Stimulated activated CD8-positive, alpha-beta memory T cell treated with anti-CD3 and anti-CD28 coated beads, Interleukin-7, amount 100 ng/mL, for 24 hours (primary cell): ENCODE measurements at places on chromosomes 3 and 15.

DNA sequence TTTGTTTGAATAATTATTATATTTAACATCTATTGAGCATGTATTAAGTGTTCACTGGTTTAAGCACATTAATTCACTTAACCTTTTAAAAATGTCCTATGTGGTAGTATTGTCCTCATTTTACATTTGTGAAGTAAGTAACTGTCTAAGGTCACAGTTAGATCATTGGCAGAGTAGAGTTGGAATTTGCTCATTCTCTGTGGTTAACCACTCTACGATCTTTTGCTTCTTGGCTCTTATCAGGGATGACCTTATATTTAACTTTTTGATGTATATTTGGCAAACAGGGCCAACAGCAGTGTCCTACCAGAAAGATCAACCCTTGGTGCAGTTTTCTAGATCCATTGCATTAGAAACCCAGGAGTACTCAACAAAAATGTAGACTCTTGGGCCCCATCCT lies 34.0 kb downstream of the PXK start:
- DNase-seq, result no peak

- no peak for DNase-seq
These were observed 322.5 kb upstream of the COL8A1 start for GRCh38 chr3:99315896-99316295.

DNA sequence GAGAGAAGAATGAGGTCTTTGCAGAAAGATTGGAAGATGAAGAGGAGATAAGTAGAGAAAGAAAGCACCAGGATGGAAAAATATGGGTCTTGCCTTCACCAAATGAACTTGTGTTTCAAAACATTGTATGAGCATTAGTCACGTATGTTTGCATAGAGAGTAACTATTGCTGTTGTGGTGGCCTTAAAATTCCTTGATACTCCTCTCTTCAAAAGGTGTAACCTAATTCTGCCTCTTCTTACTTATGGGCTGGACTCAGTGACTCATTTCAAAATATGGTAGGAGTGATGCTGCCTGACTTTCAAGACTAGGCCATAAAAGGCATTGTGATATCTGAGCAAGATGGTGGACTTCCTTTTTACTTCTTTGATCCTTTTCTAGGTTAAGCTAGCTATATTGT lies 228.7 kb upstream of the ZNF385D start:
- DNase-seq, result no peak

- no peak for DNase-seq
These were observed 914 bp upstream of the PTH1R start for GRCh38 chr3:46876313-46877300.

- DNase-seq, result no peak
These were observed 1449.0 kb downstream of the OTOL1 start for GRCh38 chr3:162945626-162946025.

GRCh38 chr3:126124896-126125295 lies 41.0 kb upstream of the SLC41A3 start:
- DNase-seq, result no peak

DNA sequence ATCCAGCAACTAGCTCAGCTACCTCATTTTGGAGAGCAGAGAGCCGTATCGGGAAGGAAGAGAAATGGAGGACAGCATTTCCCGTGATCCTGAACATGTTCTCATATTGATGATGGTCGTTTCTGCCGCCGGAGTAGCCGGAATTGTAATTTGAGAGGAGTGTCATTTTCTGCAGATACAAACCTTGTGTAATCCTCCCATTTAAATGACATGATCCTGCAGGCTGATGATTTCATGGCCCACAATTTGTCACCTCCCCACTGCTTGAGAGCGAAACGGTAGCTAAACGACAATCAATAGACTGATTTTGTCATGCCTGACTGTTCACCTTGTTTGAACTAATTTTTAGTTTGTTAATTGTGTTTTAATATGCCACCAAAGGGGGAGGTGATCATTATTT lies 126.5 kb upstream of the CNTN6 start:
- DNase-seq, result no peak

DNA sequence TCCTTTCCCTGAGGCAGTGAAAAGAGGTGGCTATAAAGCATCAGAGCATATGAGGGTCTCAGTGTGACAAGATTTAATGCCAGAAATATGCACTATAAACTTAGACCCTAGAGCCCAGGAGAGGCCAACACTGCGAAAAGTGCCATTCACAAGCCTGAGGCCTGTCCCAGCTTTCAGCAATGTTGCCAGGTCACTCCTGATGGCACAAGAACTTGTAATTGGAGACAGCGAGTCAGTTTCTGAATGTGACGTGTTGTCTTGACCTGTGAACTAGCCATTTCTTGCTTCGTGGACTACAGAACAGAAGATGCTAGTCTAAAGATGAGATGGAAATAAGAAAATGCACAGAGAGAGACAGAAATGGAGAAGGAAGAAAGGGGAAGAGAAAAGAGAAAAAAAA lies 87.9 kb downstream of the WDR72 start:
- DNase-seq, result no peak

GRCh38 chr3:160368804-160369203 lies 30.2 kb downstream of the IFT80 start:
- no peak for DNase-seq

DNA sequence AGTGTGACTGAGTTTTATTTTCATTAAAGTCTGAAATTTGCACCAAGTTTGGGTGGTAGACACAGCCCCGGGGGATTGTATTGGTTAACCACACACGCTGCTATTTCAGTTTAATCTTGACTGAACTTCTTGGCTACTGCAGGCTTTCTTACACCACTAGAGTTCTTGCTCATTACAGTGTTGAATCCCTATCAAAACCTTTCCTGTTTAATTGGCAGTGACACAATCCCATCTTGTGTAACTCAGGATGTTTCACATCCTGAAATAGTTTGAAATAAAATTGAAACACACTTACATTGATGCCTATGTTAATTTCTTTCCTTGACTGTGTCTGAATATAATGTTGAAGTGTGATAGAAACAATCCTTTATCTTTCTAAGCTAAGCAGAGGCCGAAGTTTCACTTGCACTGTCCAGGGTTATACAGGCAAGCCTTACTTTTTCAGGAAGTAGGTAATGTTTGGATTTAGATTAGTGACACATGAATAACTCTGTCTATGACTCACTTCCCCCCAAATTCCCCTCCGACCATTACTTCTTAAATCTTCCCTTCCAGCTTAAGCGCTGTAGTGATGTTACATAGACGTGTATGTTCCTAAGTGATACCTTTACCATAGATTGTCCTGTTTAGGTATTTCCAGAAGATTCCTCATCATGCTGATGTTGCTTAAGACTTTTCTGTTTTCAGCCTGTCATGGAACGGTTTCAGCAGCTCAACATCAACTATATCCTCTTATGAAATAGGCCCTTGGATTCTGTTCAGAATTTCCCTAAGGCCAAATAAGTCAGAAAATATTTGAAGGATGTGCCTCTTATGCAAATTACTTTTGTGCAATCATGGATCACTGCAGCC lies 16.8 kb downstream of the ATG7 start:
- no peak for DNase-seq

- DNase-seq, result no peak
These were observed 16.6 kb downstream of the SLC4A7 start for GRCh38 chr3:27467545-27467944.

- DNase-seq, result no peak
These were observed 4.5 kb upstream of the MYRIP start for GRCh38 chr3:39804951-39805350.

DNA sequence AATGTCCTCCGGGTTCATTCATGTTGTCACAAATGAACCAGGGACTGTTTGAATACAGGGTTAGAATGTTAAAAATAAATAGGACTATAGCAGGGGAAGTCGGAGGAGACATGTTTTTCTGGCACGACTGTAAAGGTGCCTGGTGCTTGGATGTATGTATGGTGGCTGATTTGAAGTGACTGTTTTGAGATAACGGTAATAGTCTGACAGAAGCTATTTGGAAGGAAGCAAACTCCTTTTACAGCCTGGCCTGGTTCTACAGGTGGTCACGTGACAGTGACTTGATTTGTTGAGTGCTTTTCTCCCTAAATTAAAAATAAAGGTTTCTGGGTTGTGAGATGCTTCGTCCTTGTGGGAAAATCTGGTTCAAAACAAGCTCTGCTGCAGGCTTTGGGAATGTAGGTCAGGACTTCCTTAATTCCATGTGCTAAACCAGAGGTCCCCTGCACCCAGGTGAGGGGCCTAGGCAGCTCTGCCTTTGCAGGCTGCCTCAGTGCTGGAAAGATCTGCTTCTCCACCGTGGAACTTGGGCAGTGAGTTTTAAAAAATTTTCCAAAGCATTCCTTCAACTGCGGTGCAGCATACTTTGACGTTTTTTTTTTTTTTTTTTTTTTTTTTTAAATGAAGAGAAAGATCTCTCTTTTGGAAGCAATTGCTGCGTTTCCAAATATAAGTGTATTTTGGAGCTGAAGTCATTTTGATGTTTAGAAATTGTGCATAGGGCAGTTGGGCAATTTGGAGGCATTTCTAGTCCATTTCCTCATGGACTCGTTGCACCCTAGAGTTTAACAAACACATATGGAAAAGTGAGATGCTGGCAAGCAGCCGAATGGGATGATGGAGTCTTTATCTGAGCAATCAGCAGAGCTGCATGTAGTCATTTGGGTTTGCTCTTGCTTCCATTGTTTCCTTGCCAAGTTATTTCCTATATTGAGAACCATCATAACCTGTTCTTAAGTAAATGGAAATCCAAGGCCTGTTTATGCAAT lies 30.9 kb downstream of the ITPR1 start:
- no peak for DNase-seq

DNA sequence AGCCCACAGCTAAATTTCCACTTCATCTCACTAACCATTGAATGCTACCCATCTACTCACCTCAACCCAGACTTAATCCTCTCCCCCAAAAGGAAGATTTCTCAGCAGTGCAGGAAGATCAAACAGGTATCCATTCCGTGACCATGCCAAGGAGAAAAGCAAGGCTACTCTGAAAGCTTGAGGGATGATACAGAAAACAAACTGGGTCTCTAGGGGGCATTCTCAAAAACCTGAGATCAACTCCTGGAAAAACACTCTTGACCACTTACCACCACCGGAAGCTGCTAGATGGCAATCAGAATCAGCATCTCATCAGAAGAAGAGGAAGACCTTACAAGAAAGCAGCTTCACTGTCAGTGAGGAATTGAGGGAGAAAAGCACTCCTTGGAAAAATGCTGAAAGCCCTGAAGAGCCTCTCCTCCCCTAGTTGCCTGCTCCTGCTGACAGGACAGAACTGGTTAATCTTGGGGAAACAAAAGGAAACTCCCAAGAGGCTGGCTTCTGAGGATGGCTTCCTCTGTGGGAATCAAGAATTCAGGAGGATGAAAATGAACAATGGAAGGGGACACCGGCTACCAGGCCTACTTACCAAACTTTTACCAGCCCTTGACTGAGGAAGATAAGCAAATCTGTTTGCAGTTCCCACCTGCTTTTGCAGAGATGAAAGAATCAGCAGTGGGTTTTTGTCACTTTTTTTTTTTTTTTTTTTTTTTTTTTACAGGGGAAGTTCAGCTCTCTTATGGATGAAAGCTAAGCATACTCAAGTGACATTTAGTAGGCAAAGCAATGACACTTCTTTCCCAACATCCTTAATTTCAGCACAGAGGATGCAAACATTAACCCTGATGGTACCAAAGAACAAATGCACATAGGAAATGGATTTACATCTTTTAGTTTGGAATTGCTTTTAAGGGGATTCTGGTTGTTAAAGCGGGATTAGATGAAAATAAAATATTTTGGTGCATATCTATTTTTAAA lies at the start of gene ATP8B4:
Gene ATP8B4 (minus strand): TSS at position 171 of the 978 bp plus-strand sequence. CDS start 12,267 bp downstream, outside the sequence.
- no peak for DNase-seq

DNA sequence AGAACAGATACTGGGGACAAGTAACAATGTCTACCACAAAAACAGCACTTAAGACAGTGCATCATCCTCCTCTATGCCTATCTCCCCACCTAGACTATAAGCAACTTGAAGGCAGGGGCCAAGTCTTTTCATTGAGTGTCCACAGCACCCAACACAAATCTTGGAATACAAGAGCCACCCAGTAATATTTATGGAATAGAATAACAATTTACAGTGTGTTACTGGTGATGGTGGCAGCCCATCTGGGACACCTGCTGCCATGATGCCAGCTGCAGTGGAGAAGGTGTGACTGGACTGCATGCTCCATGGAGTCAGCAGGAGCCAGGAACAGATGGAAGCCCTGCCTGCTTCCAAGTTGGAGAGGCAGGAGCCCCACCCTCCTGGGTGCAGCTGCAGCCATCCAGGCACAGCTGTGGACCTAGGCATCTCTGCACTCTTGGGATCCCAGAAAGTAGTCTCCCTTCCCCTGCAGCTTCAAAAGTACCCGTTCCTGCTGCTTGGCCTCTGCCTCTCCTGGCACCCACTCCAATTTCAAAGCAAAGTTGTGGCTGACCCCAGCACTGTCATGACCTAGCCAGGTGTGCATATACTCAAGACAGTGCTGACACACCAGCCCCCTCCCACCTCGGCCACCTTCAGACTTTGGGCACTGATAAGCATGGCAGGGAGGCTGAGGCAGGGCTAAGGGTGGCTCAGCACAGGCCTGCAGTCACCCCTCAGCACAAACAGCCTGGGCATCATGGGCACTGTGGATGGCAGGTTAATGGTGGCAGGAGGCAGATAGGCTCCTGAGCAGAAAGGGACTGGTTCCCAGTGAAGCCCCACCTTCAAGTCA lies 94.5 kb downstream of the TPRA1 start:
- no peak for DNase-seq

DNA sequence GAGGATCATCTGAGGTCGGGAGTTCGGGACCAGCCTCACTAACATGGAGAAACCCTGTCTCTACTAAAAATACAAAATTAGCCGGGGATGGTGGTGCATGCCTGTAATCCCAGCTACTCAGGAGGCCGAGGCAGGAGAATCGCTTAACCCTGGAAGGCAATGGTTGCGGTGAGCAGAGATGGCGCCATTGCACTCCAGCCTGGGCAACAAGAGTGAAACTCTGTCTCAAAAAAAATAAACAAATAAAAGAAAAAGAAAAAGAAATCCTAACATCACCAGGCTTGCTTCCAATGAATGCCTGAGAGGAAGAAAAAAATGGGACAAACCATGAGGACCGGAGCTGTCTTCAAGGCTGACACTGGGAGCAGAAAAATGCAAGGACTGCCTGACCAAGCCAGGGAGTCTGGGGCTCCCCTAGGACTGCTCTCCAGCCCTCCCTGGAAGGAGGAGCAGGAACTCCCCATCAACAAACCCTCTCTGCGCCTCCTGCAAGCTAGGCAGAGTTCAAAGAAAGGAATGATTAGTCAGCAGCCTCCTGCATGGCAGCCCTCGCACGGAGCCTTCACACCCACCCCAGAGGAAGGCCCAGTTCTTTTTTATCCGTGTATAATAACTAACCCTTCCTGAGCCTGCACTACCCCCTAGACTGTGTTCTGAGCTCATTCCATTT lies 55.4 kb downstream of the NUP210 start:
- no peak for DNase-seq

- peak; percentile 62 for DNase-seq
These were observed 24.6 kb downstream of the RUBCN start for GRCh38 chr3:197711973-197712707.

DNA sequence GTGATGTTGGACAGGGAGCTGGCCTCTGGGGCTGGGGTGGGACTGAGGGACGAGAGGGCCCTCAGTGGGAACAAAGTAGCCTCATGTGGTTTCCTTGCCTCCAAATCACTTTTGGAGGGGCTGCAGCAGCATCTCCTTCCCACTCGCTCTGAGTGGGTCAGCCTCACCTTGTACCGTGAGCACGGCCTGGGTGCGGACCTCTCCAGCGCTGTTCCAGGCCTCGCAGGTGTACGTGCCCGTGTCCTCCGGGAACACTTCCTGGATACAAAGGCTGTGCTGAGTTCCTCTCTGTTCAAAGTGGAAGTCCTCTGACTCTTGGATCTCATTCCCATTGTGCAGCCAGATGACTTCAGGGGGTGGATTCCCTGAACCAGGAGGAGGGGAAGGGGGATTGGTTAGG lies 123.7 kb upstream of the HACD2 start:
- no peak for DNase-seq
